Activated CD4-positive, alpha-beta T cell treated with anti-CD3 and anti-CD28 coated beads for 36 hours (primary cell): ENCODE measurements at places on chromosomes 12 and 14. TPM values are rescaled to one million over a fixed set of nuclear protein-coding genes. Genes with fewer than 3 reads are reported as not detected.

DNA sequence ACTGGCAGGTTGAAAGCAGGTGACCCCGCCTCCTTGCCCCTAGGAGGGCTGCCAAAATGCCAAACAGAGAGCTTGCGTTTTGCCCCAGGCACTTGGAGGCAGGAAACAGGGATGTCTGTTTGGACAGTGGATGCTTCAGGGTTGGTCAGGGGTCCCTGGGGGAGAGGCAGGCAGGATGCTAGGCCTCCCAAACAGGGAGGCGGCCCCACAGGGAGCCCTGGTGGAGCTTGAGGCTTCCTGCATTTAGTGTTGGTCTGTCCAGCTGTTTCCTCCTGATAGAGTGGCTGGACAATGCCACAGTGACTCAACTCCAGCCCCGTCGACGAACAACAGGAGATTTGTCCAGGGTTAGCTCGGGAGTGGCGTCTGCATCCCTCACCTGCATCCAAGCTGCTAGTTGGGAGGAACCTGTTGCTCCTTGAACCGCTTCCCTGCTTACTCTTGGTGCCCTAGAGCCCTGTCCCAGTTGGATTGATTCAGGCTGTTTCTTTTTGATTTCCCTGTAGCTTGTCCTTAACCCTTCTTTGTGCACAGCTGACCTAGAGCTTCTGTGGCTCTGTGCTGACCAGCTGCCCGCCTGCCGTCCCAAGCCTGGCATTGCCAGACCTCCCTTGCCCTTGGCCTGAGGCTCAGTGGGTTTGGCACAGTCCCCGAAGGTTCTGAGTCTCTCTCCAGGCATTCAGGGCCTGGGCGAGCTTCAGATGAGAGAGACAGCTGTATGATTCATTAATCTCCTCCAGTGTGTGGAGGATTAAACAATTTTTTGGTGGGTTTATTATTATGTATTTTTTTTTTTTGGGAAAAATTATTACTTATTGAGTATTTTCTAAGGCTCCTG, 45.9 kb downstream of the TSPAN9 start:
- peaks cover 22% of the 10 kb centered on the region for H3K27me3 ChIP-seq
- no peak overlapping the region for H3K27ac ChIP-seq
- H3K4me1 ChIP-seq: peaks cover 13% of the 10 kb centered on the region
- H3K4me3 ChIP-seq: no peak overlapping the region
- no peaks in the 10 kb centered on the region for H3K36me3 ChIP-seq

- H3K36me3 ChIP-seq: peaks cover 14% of the 10 kb centered on the region
- H3K27me3 ChIP-seq: no peaks in the 10 kb centered on the region
- no peak overlapping the region for H3K27ac ChIP-seq
- DNase-seq: no peak
Observed at GRCh38 chr12:111578971-111579340, 20.2 kb downstream of the ATXN2 start.

- H3K27me3 ChIP-seq: no peaks in the 10 kb centered on the region
- peak overlapping the region; percentile 99 for H3K27ac ChIP-seq
- H3K36me3 ChIP-seq: peaks cover 32% of the 10 kb centered on the region
- no peak for DNase-seq
- H3K4me3 ChIP-seq: peak overlapping the region; percentile 80
Observed at GRCh38 chr14:73888971-73889370, 2.3 kb downstream of the ZNF410 start.

DNA sequence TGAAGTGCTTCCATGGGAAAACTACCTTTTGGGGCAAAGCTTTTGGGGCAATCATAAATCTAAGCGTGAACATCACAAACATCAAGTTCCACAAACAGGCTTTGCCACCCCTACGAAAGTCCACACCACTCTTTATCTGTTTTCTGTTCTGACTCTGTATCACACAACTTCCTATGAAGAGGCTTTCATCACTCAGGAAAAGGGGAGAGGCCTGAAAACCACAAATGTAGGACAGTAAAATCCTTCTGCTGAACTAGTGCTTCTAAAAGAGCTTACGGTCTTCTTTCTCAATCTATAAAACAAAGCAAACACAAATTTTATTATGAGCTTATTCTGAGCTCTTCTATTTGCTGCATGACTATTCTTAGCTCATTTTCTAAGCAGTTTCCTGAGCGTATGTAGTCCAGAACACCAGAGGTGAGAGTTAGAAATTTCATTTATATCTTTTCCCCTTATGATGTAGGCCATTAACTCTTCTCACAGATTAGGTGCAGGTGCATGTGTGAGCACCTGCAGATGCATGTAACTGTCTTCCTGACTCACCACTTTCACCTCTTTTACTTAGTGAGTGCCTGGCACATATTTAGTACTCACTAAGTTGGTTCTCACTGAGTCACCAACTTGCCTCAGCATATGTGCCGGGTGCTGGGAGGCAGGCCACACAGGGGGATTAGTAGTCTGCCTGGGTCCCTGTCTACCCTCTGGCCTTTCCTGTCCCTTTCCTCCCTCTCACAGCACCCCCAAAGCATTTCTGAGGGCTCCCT, 32.9 kb upstream of the SYCP3 start:
- H3K36me3 ChIP-seq: peaks cover 11% of the 10 kb centered on the region
- peaks cover 9% of the 10 kb centered on the region for H3K4me1 ChIP-seq
- no peak for DNase-seq
- no peak overlapping the region for H3K27ac ChIP-seq

GRCh38 chr14:31127690-31128089, 79.9 kb downstream of the HECTD1 start:
- peaks cover 31% of the 10 kb centered on the region for H3K4me1 ChIP-seq
- H3K27ac ChIP-seq: peak overlapping the region; percentile 1
- no peaks in the 10 kb centered on the region for H3K27me3 ChIP-seq
- peaks cover 48% of the 10 kb centered on the region for H3K36me3 ChIP-seq

DNA sequence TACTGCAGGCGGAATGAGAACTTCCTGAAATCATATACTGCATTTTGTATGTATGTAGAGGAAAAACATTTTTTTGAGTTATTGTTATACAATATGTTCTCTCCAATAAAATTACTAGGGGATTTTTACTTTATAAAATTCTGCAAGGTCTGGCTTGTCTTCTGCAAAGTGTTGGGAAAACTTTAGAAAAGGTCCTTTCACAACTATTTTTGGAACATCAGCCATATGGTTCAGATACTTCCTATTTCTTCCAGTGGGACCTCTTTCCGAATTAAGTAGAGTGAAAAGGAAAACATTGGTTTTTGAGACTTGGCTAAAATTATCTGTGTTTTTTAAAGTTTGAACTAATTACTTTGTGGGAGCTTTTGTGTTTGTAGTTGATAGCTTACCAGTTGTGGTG, 52.7 kb downstream of the DAAM1 start:
- H3K27ac ChIP-seq: no peak overlapping the region
- no peak overlapping the region for H3K4me3 ChIP-seq
- no peak for DNase-seq
- no peaks in the 10 kb centered on the region for H3K27me3 ChIP-seq

DNA sequence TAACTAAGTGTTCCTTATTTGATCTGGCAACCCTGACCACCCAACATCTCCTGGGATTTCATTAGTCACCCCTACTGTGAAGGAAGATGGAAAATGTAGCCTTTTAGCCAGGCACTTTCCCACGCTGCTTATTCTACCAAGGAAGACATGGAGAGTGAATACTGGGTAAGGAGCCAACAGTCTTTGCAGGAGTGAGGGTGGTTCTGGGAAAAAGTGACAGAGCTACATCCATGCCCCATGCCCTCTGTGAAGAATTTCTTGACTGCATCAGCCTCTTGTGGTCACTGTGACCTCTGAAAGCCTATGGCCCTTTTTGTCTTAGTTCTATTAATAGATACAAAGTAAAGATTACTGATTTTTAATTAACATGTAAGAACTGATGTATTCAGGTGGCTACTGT, 196.0 kb upstream of the EEA1 start:
- H3K4me3 ChIP-seq: no peak overlapping the region
- DNase-seq: no peak
- no peaks in the 10 kb centered on the region for H3K4me1 ChIP-seq
- H3K27ac ChIP-seq: no peak overlapping the region
- H3K27me3 ChIP-seq: no peaks in the 10 kb centered on the region

GRCh38 chr14:94127330-94127729, 2.1 kb downstream of the IFI27L2 start:
- H3K27me3 ChIP-seq: no peaks in the 10 kb centered on the region
- no peak for DNase-seq
- H3K36me3 ChIP-seq: no peaks in the 10 kb centered on the region
- no peak overlapping the region for H3K27ac ChIP-seq

GRCh38 chr12:212715-213526, 1.0 kb downstream of the SLC6A12 start:
- H3K27ac ChIP-seq: no peak overlapping the region
- no peak overlapping the region for H3K4me3 ChIP-seq
- H3K4me1 ChIP-seq: no peaks in the 10 kb centered on the region
- no peaks in the 10 kb centered on the region for H3K36me3 ChIP-seq
- peaks cover 31% of the 10 kb centered on the region for H3K27me3 ChIP-seq
- no peak for DNase-seq

- H3K27ac ChIP-seq: no peak overlapping the region
- no peak overlapping the region for H3K4me3 ChIP-seq
- peaks cover 21% of the 10 kb centered on the region for H3K4me1 ChIP-seq
Observed at GRCh38 chr14:71582705-71583104, 349.5 kb upstream of the RGS6 start.

GRCh38 chr14:61110316-61111082, 129.5 kb downstream of the SLC38A6 start:
- no peak overlapping the region for H3K4me3 ChIP-seq
- H3K36me3 ChIP-seq: no peaks in the 10 kb centered on the region
- no peak overlapping the region for H3K27ac ChIP-seq
- no peaks in the 10 kb centered on the region for H3K4me1 ChIP-seq

- DNase-seq: no peak
- peaks cover 10% of the 10 kb centered on the region for H3K4me1 ChIP-seq
- peak overlapping the region; percentile 90 for H3K4me3 ChIP-seq
- H3K36me3 ChIP-seq: peaks cover 10% of the 10 kb centered on the region
- H3K27me3 ChIP-seq: no peaks in the 10 kb centered on the region
- peak overlapping the region; percentile 93 for H3K27ac ChIP-seq
Observed at GRCh38 chr14:104816616-104816884, 15.6 kb downstream of the ZBTB42 start.

DNA sequence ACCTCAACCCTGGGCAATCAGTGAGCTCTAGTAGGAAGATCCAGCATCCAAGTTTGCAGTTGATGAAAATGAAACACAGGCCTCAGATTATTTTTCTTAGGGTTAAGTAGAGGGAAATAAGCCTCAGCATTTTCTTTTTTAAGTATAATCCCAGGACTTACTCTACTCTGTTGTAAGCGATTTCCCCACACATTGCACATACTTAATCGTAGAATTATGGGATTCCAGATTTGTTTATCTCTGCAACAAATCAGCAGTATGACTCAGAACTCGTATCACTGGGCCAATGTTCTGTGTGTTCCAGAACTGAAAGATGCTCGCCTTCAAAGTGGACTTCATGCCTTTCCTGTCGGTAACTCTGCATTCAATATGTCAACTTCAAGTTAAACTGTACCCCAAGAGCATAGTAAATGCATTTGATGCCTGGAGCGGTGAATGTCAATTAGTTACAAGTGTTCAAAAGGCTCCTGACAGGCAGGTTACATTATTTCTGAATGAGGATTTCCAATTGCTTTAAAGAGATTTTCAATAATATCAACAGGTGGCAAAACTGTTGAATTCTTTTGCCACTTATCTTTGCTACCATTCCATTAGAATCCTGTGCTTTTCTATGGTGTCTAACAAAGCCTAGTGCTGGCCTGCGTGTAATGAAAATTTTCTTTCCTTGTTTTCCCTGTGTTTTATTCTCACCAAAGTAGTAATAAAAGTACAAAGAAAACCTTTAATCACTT, 323.8 kb upstream of the SYT1 start:
- no peak overlapping the region for H3K27ac ChIP-seq
- H3K27me3 ChIP-seq: no peaks in the 10 kb centered on the region
- DNase-seq: no peak
- no peak overlapping the region for H3K4me3 ChIP-seq
- no peaks in the 10 kb centered on the region for H3K4me1 ChIP-seq

DNA sequence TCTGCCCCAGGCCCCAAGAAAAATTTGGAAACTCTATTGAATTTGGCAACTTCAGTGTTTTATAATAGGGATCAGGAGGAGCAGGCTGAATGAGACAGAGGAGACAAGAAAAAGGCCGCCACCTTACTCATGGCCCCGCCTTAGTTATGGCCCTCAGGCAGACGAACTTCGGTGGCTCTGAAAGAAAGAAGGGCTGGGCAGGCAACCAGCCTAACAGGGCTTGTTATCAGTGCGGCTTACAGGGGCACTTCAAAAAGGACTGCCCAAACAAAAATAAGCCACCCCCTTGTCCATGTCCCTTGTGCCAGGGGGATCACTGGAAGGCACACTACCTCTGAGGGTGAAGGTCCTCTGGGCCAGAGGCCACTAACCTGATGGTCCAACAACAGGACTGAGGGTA, 146.3 kb upstream of the ATF7IP start:
- H3K27ac ChIP-seq: peak overlapping the region; percentile 10
- H3K4me3 ChIP-seq: no peak overlapping the region
- H3K36me3 ChIP-seq: peaks cover 9% of the 10 kb centered on the region
- DNase-seq: no peak
- H3K4me1 ChIP-seq: peaks cover 27% of the 10 kb centered on the region

DNA sequence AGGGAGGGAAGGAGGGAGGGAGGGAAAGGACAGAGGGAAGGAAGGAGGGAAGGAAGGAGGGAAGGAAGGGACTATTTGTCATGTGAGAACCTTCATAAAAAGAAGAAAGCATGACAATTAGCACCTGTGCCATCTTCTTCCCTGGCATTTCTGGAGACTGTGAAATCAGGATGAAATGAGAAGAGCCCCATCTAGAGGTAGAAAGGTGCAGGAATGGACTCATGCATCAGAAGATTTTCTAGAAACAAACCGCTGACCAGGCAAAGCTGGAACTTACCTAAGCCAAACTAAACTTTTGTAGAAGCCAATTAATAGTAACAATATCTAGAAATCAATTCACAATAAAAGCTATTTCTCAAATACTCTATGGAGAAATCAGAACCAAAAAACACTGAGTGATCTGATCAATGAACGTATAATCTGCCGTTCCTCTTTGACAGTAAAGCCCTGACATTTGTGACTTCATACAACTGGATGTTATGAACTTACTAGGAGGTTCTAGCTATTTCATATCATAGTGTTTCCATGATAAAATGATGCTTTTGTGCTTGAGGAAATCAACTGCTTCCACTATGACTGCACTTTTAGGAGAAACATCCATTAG, 24.4 kb upstream of the CRACR2A start:
- H3K4me3 ChIP-seq: no peak overlapping the region
- peaks cover 4% of the 10 kb centered on the region for H3K4me1 ChIP-seq
- H3K36me3 ChIP-seq: no peaks in the 10 kb centered on the region
- no peaks in the 10 kb centered on the region for H3K27me3 ChIP-seq

The SMARCD1 gene
- 51.8 TPM for total RNA-seq

The KCNA1 gene
- not detected for total RNA-seq

The GPR65 gene
- total RNA-seq: 13.7 TPM

The GUCY2C gene
- total RNA-seq: not detected

The ADIPOR2 gene
- total RNA-seq: 52.6 TPM

The SIX4 gene
- total RNA-seq: 0.11 TPM

The CCDC38 gene
- total RNA-seq: not detected

The VRTN gene
- total RNA-seq: not detected

The ZNF740 gene
- total RNA-seq: 40.2 TPM

The ZFHX2 gene
- total RNA-seq: 1.0 TPM

The COX8C gene
- total RNA-seq: not detected

The SERPINA3 gene
- total RNA-seq: not detected

The MANSC4 gene
- total RNA-seq: not detected

The DNAH10 gene
- total RNA-seq: 0.16 TPM

The PLEKHG7 gene
- not detected for total RNA-seq

The CAPRIN2 gene
- 10.0 TPM for total RNA-seq

The KRR1 gene
- 147 TPM for total RNA-seq
